Aorta (tissue), 5 donors: ENCODE measurements at places on chromosomes 16 and 17. TPM values are rescaled to one million over a fixed set of nuclear protein-coding genes. Genes with fewer than 3 reads are reported as not detected.

Gene TEKT5
- 0.29 TPM for total RNA-seq

Gene TAOK2
- total RNA-seq, result 57.7 TPM

Gene GRAP
- total RNA-seq, result 4.0 TPM

Gene MRPL28
- 35.5 TPM for total RNA-seq

Gene CRYBA1
- not detected for total RNA-seq
